ENCODE measurements at places on chromosomes 3 and 15.
A peak's percentile ranks its signal among the peaks of the same experiment; 100 is the strongest.

GRCh38 chr3:98360681-98361080 is 7.0 kb downstream of the OR5K4 start:
- DNase-seq = no peak

DNA sequence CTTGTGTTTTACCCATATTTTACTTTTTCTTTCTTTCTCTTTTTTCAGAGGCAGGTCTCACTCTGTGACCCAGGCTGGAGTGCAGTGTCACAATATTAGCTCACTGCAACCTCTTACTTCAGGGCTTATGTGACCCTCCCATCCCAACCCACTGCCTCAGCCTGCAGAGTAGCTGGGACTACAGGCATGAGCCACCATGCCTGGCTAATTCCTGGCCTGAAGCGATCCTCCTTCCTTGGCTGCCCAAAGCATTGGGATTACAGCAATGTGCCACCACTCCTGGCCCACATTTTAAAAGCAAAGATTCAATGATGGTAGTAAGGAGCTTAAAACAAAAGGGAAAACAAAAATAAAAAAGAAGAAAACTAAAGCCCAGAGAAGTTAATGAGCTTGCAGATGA is 11.1 kb upstream of the CDV3 start:
- DNase-seq = no peak

- no peak for DNase-seq
These were observed 65.6 kb downstream of the CCDC33 start for GRCh38 chr15:74301583-74302361.

GRCh38 chr3:194134231-194134756 is 1.7 kb upstream of the HES1 start:
- DNase-seq = peak; percentile 41

DNA sequence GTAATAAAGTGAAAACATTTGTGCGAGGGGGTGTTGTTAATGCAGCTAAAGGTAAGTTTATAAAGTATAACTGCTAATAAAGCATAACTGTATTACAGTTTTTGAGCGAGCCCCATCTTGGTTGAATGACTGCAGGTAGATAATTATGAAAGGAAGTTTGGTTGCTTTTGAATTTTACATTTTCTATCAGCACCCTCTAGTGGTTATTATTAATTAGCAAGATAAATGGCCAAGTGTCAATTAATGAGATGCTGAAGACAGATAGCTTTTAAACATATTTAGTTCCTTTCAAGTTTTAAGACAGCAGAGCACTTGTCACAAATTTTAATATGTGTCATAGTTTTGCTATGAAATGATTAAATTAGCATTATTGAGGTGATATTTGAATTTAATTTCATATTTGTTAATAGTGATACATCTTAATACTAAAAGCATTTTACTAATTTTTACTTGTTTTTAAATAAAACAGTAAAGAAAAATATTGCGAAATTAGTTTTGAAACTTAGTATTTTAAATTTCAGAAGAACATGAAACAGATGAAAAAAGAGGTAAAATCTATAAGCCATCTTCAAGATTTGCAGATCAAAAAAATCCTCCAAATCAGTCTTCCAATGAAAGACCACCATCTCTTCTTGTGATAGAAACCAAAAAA is 15.1 kb downstream of the U2SURP start:
- no peak for DNase-seq

GRCh38 chr3:101351829-101352228 is 31.5 kb upstream of the IMPG2 start:
- DNase-seq = no peak

- DNase-seq = no peak
These were observed 19.8 kb upstream of the ARNT2 start for GRCh38 chr15:80384432-80384831.

DNA sequence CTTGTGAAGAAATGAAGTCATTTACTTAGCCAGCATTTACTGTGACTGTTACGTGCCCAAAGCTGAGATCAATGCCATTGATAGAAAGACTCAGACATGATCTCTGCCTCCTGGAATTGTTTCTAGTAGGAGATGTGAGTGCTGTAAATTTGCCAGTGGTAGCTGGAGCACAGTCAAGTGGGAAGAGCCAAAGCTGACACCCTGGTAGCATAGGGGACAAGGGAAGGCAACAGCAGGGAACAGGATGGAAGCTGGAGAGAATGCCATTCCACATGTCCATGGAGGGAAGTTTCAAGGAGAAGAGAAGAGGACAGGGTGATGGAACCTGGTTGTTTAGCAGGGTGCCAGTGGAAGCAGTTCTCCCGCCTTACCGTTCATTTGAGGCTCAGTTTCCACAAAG is 64.0 kb downstream of the TCAIM start:
- no peak for DNase-seq

- no peak for DNase-seq
These were observed 124.9 kb downstream of the LRRK1 start for GRCh38 chr15:101043911-101044624.

DNA sequence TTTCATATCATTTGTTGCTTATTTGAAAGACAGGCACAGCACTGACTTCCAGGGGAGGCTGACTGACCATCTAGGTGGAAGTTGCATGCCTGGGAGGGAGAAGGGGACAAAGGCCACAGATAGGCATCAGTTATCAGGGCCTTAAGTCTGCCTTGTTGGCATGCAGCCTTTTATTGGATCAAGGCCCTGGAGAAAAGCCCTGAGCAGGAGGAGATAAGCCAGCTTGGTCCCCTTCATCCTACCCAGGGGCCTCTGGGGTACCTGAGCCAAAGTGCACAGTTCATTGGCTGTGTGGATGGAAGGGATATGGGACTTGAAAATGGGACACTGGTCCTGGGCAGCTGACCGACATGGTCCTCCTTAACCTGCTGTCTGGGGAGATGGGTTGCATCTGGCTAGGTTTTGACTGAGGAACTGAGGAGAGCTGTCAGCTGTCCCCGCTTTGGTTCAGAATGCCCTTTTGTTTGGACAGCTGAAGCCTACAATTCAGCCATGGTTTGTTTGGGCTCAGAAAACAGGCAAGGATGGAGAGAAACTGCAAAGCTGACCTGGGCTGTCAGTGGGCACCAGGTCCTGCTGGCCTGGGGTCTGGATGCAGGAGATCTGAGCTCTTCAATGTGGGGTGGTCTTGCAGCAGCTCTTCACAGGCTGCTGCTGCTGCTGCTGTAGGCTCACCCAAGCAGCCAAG is 60.0 kb downstream of the FLNB start:
- no peak for DNase-seq

GRCh38 chr3:187570776-187571175 is 99.4 kb downstream of the SST start:
- no peak for DNase-seq

GRCh38 chr3:37968199-37968598 is 22.4 kb upstream of the VILL start:
- DNase-seq = no peak

- no peak for DNase-seq
These were observed 521.9 kb upstream of the NAALADL2 start for GRCh38 chr3:174337227-174337626.

- DNase-seq = no peak
These were observed 50.3 kb downstream of the MED12L start for GRCh38 chr3:151135541-151136337.

DNA sequence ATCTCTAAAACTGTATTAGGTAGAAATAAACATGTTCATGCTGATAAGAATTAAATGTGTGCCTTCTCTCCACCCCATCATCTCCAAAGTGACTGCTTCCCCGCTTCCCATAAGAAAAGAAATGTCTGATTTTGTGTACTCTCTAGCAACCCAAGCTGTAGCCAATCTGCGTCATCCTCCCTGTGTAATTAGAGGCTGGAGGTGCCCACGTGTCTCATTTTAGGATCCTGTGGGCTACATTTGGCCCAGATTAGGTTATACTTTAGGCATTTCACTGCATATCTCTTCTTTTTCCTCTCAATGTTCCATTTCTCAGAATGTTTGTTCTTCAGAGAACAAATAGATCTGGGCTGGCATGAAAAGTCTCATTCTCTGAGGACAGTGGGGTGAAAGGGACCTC is 19.3 kb upstream of the ZNF148 start:
- DNase-seq = no peak

- DNase-seq = no peak
These were observed 13.8 kb upstream of the TXNRD3 start for GRCh38 chr3:126668450-126669401.

DNA sequence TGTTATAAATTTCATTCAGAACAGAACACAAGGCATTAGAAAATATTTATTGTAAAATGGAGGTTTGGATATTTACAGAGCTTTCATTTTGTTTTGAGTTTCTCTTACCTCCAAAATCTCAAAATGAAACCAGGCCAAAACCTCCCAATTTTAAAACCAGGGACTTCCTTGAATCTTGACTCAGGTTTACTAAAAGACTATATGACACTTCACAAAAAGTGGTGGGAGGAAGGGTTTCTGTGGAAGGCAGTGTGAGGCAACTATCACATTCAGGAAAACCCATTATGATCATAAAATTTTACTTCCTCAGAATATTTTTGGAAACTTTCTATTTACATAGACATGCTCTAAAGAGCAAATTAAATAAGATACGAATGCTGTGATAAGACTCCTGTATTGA is 205.8 kb upstream of the EOMES start:
- DNase-seq = no peak

DNA sequence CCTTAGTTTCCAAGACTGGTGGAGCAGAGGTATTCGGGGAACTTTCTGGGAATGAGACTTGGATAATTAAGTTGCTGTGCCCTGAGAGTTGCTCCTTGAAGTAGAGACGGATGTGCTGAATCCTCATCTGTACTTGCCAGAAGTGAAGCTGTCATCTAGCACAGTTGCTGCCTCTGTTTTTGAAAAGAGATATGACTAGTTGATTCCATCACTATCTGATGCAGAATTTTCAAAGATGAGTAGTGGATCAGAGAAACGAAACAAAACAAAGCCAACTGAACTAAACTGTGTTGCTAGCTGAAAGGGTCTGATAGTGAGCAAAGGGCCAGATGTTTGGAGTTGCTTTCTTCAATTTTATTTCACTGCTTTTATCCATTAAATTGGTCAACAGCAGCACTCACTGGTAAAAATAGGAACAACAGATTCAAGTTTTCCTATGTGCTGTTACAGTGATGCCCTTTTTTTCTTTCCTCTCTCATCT is 52.7 kb downstream of the MITF start:
- no peak for DNase-seq

- DNase-seq = no peak
These were observed 114.7 kb upstream of the ADAMTS9 start for GRCh38 chr3:64802460-64802859.

DNA sequence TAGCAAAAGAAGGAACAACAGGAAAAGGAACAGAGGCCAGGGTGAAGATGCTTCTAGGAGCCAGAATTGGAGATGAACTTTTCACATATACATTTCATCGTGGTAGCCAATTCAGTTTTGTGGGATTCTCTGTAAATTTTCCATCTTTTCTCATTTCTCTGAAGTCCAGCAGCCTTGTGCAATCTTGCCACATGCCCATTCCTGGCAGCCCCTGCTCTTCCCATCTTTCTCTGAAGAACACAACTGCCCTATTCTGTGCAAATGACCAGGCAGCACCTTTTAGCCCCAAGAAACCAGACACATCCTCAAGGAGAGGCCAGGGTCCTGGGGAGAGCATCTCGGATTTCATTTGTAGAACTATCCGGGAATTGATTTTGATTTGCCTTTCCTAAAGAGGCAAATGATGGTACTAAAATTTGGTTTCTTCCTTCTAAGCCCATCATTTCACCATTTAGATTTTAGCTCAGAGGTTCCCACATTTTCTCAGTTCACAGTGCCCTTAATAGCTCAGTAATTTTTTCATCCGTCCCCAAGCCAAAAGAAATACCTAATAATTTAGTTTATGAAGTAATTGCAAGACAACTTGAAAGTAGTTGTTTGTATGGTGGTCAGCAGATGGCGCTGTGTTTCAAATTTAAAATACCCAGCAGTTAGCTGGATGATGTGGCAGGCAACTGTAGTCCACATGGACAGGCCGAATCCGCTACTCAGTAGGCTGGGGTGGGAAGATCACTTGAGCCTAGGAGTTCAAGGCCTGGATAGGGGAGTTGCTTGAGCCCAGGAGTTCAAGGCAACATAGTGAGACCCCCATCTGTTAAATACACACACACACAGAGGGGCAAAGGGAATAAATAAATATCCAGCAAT is 61.3 kb upstream of the ACKR4 start:
- peak; percentile 19 for DNase-seq

DNA sequence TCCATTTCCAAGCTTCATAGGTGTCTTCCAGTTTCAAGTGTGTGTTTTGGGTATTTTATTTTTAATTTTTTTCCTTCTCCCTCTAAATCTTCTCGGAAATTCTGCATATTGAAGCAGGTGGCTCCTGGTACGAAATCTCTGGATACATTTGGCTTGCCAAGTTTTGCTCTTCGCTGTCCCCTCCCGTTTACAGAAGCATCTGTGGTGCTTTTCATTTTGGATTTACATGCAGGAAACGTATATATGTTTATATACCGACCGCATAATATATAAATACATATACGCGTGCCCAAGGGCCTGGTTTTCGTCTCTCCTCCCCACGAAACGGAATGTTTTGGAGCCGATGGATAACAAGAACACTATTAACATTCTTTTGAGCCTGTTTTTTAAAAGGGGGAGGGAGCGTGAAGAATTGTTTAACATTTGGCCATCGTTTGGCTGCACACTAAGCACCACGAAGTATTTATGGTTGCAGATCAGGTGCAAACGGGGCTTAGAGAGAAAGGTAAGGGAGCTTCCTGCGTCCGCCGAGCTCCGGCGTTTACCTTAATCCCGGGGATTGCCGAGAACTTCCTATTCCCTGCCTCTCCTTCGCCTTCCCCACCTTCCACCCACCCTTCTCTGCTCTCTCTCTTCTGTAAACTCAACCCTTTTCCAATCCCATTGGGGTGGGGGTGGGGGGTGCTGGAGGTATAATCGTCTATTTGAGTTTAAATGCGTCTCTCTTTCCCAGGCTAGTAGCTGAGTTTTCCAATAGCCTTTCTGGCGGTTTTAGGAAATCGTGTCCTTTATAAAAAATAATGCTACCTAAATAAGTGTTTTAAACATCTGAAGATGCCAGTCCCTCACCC is 1.1 kb upstream of the NLGN1 start:
- DNase-seq = no peak

- DNase-seq = no peak
These were observed 458 bp downstream of the MCF2L2 start for GRCh38 chr3:183427876-183428446.

GRCh38 chr3:41711651-41712050 is 250.3 kb downstream of the ULK4 start:
- no peak for DNase-seq

Data from stimulated activated CD8-positive, alpha-beta memory T cell treated with anti-CD3 and anti-CD28 coated beads, Interleukin-15, amount 100 ng/mL, for 4 hours (primary cell).